ENCODE measurements at places on chromosomes 3 and 15.

DNA sequence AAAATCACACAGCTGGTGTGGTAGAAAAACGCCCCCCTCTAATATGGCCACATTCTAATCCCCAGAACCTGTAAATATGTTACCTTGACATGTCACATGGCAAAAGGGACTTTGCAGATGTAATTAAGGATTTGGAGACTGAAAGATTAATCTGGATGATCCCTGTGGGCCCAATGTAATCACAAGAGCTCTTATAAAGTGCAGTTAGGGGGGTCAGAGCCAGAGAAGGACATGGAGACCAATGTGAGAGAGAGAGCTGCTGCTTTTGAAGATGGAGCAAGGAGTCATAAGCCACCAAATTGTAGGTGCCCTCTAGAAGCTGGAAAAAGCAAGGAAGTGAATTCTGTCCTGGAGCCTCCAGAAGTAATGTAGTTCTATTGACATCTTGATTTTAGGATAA is 152.6 kb downstream of the PEX5L start:
- no peak for DNase-seq

DNA sequence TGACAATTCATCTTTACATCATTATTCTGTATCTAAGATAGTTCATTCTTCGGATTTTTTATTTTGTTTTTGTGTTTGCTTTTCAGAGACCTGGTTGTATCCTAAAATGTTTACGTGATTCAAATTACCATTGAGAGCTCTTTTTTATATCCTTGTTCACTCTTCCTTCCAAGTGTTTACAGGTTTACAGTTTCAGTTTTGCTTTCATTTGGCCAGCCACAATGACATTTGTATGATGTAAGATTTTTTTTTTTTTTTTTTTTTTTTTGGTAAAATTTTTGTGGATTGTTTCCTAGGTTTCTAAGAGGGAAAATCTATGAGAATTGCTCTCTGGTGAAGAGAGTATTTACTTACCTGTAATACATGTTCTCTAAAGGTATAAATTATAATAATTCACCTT is 55.0 kb downstream of the SETD5 start:
- DNase-seq = no peak

DNA sequence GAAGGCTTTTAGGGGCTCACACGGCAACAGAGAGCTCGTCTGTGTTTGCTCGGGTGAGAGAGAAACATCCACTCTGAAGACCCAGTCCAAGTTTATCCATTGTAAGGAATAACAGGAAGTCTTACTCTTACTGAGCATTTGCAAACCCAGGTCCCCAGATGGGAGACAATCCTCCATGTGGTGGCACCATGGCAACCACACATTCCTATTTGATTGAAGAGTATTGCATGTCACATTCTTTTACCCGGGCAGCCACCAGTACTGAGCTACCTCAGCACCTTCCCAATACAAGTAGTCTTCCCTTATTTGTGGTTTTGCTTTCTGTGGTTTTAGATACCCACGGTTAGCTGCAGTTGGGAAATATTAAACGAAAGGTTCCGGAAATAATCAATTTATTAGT is 302.9 kb upstream of the RASGRP1 start:
- no peak for DNase-seq

DNA sequence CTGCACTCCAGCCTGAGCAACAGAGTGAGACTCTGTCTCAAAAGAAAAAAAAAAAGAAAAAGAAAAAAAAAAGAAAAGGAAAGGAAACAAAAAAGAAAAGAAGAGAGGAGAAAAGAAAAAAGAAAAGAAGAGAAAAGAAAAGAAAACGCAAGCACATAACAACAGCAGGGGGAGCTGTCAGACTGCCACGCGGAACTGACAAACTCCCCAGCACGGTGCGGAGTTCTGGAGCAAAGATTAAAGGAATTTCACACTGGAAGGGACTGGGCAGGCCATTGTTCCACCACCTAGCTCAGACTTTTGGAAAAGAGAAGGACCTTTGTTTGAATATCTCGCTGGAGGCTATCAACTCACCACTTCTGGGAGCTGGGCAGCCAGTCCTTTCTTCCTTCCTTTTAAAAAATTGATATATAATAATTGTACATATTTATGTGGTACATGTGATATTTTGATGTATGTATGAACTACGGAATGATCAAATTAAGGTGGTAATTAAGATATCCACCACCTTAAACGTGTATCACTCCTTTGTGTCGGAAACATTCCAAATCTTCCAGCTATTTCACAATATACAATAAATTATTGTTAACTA is 40.5 kb downstream of the DPPA2 start:
- DNase-seq = peak; percentile 3

- DNase-seq = no peak
Observed at GRCh38 chr3:64501298-64501906, 186.4 kb downstream of the ADAMTS9 start.
